ENCODE measurements at places on chromosomes 13 and 19.

DNA sequence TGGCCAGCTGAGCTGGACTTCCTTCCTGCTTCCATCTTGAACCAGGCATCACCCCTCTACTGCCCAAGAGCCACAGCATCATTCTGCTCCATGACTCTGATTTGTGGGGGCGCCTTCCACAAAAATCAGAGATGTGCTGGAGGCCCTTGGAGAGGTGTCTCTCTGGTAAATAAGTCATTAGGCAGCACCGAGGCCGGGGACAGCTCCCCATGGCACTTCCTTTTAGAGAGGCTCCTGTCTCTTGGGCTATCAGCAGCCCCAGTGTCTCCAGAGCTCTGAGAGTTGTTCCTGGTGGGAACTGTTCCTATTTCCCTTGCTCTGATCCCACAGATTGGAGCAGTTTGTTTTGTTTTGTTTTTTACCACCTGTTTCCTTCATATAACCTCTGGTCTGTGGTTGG lies 19.9 kb downstream of the NWD1 start:
- H3K36me3 ChIP-seq, result no peaks in the 10 kb centered on the region
- peak; percentile 8 for DNase-seq
- no peaks in the 10 kb centered on the region for H3K27me3 ChIP-seq
- H3K4me3 ChIP-seq, result no peak overlapping the region
- H3K27ac ChIP-seq, result no peak overlapping the region
- H3K4me1 ChIP-seq, result no peaks in the 10 kb centered on the region

- no peaks in the 10 kb centered on the region for H3K27me3 ChIP-seq
- DNase-seq, result no peak
- no peak overlapping the region for H3K4me3 ChIP-seq
- H3K27ac ChIP-seq, result no peak overlapping the region
- H3K4me1 ChIP-seq, result peaks cover 3% of the 10 kb centered on the region
Measured at GRCh38 chr19:38799104-38799503, 10.1 kb downstream of the LGALS7B start.

- H3K27ac ChIP-seq, result no peak overlapping the region
- no peak overlapping the region for H3K4me3 ChIP-seq
- no peaks in the 10 kb centered on the region for H3K36me3 ChIP-seq
- peaks cover 4% of the 10 kb centered on the region for H3K4me1 ChIP-seq
Measured at GRCh38 chr13:111120422-111120821, 5.3 kb downstream of the ARHGEF7 start.

GRCh38 chr13:110338441-110339101 lies 31.5 kb downstream of the COL4A2 start:
- peaks cover 25% of the 10 kb centered on the region for H3K4me1 ChIP-seq
- H3K36me3 ChIP-seq, result no peaks in the 10 kb centered on the region

DNA sequence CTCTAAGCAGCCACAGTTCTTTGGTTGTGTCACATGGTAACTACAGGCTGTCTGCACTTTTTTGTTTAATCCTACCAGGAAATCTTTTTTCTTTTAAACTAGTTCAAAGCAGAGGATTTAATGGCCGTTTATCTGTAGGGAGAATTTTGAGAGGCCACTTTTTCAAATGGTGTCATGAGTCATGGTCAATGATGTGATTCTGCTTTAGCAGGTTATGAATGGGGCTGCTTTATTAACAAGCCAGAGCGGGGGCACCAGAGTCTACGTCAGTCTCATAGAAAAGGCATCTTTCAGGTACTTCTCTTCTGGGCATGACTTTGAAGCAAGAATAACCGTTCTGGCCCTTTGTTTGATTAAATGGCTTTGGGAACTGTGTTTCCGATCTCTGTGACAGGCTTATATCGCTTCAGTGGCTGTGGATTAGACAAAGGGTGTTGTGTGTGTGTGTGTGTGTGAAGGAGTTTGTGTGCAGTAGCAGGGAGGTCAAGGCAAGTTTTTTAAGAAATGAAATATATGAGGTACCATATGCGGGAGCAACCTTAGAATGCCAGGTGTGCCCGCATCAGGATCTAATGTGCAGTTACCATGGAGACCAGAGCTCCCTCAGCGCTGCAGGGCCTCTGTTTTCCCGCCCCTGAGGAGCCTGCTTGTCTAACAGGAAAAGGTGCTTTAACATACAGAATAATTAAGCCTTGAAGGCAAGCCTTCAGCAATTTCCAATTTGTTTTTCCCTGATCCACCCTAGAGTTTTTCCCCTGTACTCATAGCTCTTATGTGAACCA lies 120.5 kb downstream of the KATNAL1 start:
- no peaks in the 10 kb centered on the region for H3K27me3 ChIP-seq
- H3K27ac ChIP-seq, result no peak overlapping the region
- peaks cover 4% of the 10 kb centered on the region for H3K4me1 ChIP-seq
- no peak for DNase-seq
- no peak overlapping the region for H3K4me3 ChIP-seq
- H3K36me3 ChIP-seq, result no peaks in the 10 kb centered on the region

- no peak overlapping the region for H3K27ac ChIP-seq
- H3K36me3 ChIP-seq, result no peaks in the 10 kb centered on the region
- H3K4me3 ChIP-seq, result no peak overlapping the region
- no peak for DNase-seq
- H3K27me3 ChIP-seq, result peaks cover 9% of the 10 kb centered on the region
Measured at GRCh38 chr13:25518441-25518840, 146.7 kb downstream of the ATP8A2 start.

DNA sequence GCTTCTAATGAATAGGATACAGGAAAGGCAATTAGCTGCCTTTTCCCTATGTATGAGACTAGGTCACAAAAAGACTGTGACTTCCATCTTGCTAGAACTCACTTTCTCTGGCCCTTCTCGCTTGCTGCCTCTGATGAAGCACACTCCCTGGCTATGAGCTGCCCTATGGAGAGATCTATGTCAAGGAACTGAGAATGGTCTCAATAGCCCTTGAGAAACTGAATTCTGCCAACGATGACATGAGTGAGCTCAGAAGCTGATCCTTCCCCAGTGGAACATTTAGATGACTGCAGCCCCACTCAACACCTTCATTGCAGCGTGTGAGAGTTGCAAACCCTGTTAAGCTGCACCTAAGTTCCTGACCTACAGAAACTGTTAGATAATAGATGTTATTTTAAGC lies 309.8 kb downstream of the COG6 start:
- H3K36me3 ChIP-seq, result no peaks in the 10 kb centered on the region
- no peak overlapping the region for H3K27ac ChIP-seq
- H3K4me3 ChIP-seq, result no peak overlapping the region
- peaks cover 7% of the 10 kb centered on the region for H3K4me1 ChIP-seq
- DNase-seq, result no peak
- peaks cover 4% of the 10 kb centered on the region for H3K27me3 ChIP-seq

DNA sequence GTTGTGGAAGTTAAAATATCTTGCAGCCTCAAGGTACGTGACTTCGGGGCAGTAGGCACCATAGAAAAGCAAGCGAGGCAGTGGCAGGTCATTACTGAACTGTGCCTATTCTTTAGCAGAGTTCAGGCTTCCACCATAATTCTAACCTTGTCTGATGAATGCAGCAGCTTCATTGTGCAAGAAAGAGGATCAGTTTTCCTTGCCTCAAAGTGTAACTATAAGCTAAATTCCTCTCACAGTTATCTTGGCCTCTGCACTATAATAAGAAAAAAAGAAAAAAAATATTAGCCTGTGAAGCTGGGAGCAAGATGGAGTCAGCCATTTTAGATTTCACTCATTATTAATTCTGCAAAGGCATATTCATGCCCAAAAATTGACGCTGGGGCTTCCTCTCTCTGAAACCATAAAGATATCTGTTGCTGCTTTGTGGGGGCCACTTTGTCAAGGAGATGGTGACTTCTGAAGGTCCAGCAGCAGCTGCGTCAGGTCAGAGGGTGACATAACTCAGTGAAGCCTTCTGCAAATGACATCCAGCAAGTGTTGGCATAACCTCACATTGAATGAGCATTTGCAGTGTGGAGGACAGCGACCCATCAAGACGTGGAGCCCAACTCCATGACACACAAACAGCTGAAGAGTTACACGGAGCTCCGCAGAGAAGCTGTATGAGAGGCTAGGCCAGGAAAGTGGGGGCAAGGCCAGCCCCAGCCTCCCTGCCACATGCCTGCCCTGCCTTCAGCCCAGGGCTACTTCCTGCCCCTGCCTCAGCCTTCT lies 23.1 kb upstream of the SACS start:
- no peaks in the 10 kb centered on the region for H3K27me3 ChIP-seq
- no peak overlapping the region for H3K4me3 ChIP-seq
- H3K4me1 ChIP-seq, result no peaks in the 10 kb centered on the region
- DNase-seq, result no peak

DNA sequence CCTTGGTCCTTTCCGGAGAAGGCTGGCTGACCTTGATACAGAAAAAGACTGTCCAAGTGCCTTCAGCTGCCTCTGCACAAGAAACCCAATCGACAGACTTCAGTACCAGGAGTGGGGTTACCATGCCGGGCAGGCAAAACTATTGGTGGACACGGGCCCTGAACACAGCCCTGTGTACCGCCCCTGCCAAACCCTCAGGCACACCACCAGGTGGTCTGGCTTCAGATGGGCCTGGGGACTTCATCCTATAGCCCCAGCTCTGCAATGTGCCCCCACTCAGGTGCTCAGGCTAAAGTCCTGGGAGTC lies 17.5 kb downstream of the TCF3 start:
- DNase-seq, result no peak
- peaks cover 3% of the 10 kb centered on the region for H3K4me1 ChIP-seq
- no peak overlapping the region for H3K27ac ChIP-seq
- no peaks in the 10 kb centered on the region for H3K27me3 ChIP-seq
- H3K36me3 ChIP-seq, result peaks cover 26% of the 10 kb centered on the region
- no peak overlapping the region for H3K4me3 ChIP-seq

GRCh38 chr13:21837288-21837687 lies 166.4 kb downstream of the FGF9 start:
- H3K4me3 ChIP-seq, result no peak overlapping the region
- no peak overlapping the region for H3K27ac ChIP-seq
- H3K36me3 ChIP-seq, result no peaks in the 10 kb centered on the region
- peaks cover 2% of the 10 kb centered on the region for H3K27me3 ChIP-seq

DNA sequence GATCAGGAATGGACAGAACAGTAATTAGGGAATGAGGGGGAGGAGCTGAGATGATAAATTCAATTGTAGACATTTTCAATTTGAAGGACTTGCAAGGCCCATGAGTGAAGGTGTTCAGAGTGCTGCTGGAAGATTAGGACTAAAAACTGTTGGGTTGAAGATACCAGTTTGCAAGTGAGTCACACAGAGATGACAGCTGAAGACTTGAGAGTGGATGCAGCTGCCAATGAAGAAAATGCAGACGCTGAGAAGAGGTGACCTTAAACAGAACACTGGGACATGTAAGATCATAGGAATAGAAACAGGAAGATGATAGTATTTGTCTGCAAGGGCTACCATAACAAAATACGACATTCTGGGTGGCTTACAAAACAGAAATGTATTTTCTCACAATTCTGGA lies 1716.5 kb upstream of the SLC10A2 start:
- H3K27ac ChIP-seq, result no peak overlapping the region
- H3K36me3 ChIP-seq, result no peaks in the 10 kb centered on the region
- no peaks in the 10 kb centered on the region for H3K27me3 ChIP-seq
- no peak overlapping the region for H3K4me3 ChIP-seq

- H3K27ac ChIP-seq, result no peak overlapping the region
- H3K27me3 ChIP-seq, result no peaks in the 10 kb centered on the region
- DNase-seq, result no peak
- H3K4me1 ChIP-seq, result peaks cover 10% of the 10 kb centered on the region
- no peaks in the 10 kb centered on the region for H3K36me3 ChIP-seq
- H3K4me3 ChIP-seq, result no peak overlapping the region
Measured at GRCh38 chr13:77417897-77418296, 91.0 kb upstream of the MYCBP2 start.

GRCh38 chr13:113597391-113598080 lies 13.0 kb downstream of the TFDP1 start:
- no peak overlapping the region for H3K4me3 ChIP-seq
- no peak for DNase-seq
- H3K4me1 ChIP-seq, result peaks cover 4% of the 10 kb centered on the region
- H3K36me3 ChIP-seq, result peaks cover 60% of the 10 kb centered on the region
- H3K27ac ChIP-seq, result no peak overlapping the region

- H3K27me3 ChIP-seq, result no peaks in the 10 kb centered on the region
- H3K4me1 ChIP-seq, result peaks cover 12% of the 10 kb centered on the region
- H3K36me3 ChIP-seq, result peaks cover 61% of the 10 kb centered on the region
- no peak overlapping the region for H3K27ac ChIP-seq
Measured at GRCh38 chr19:19656451-19657396, 6.8 kb downstream of the ATP13A1 start.

DNA sequence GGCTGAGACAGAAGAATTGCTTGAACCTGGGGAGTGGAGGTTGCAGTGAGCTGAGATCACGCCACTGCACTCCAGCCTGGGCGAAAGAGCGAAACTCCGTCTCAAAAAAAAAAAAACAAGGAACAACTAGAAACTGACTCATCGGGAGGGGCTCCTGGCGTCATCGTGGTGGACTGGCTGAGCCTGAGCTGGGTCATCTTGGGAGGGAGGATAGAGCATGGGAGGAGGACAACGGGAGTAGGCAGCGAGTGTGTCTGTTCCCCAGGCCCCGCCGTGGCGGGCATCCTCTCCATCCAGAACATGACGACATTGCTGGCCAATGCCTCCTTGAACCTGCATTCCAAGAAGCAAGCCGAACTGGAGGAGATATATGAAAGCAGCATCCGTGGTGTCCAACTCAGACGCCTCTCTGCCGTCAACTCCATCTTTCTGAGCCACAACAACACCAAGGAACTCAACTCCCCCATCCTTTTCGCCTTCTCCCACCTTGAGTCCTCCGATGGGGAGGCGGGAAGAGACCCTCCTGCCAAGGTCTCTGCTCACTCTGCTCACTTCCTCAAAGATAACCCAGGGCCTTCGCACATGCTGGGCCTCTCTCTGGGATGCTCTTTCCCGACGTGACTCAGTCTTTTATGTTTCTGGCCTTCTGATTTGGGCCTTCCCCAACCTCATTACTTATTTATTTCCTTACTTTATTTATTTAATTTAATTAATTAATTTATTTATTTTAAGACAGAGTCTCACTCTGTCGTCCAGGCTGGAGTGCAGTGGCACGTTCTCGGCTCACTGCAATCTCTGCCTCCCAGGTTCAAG lies 16.6 kb downstream of the DDX39A start:
- H3K36me3 ChIP-seq, result peaks cover 69% of the 10 kb centered on the region
- DNase-seq, result no peak
- peak overlapping the region; percentile 38 for H3K27ac ChIP-seq
- no peaks in the 10 kb centered on the region for H3K27me3 ChIP-seq
- H3K4me1 ChIP-seq, result peaks cover 14% of the 10 kb centered on the region

DNA sequence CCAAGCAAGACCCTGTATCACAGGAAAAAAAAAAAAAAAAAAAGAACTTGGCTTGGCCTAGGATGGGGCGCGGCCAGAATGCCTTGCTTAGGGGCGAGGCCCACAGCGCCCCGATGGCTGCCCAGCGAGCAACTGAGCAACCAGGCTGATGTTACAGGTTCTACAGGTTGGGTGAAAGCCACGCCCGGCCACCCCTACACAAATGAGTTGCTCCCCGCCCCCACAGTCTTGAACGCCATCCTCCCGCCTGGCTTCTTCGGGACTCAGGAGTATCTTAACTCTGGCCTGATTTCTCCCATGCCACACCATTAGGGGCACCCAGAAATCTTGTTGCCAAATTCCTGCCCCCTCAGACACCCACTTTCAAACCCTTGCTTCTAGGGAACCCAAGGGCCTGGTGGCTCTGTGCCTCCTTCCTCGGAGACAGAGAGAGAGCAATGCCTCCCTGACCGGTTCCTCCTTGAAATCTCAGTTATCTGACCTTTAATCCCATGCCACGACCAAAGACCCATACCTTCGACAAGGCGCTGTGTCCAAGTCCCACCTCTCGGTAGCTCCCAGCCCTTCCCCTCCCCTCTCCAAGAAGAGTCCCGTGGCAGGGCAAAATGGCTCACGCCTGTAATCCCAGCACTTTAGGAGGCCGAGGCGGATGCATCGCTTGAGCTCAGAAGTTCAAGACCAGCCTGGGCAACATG lies 1.1 kb upstream of the CBLC start:
- H3K4me1 ChIP-seq, result peaks cover 2% of the 10 kb centered on the region
- H3K4me3 ChIP-seq, result no peak overlapping the region
- no peaks in the 10 kb centered on the region for H3K36me3 ChIP-seq
- H3K27me3 ChIP-seq, result no peaks in the 10 kb centered on the region

All from activated CD4-positive, alpha-beta T cell treated with anti-CD3 and anti-CD28 coated beads for 36 hours (primary cell).